ENCODE measurements at places on chromosomes 4 and X. TPM values are rescaled to one million over a fixed set of nuclear protein-coding genes. Genes with fewer than 3 reads are reported as not detected.

DNA sequence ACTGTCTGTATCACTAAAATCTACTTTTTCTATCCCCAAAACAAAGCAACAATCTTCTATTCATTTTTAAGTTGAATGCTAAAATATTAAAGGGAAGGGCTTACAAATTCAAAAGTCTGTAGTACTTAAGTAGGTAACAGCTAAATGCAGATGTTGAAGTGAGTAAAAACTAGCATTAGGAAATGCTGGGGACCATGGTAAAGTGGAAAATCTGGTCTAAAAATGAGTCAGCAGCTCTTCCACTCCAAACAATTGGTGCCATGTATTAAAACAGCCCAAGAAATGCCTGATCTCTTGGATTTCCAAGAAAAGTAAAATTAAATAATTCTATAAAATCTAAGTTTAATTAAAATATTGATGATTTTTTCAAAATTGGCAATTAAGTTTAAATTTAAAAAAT is 73.3 kb upstream of the PPP3CA start:
- no peaks in the 10 kb centered on the region for H3K36me3 ChIP-seq
- no peak for DNase-seq

- no peaks in the 10 kb centered on the region for H3K36me3 ChIP-seq
- H3K27ac ChIP-seq, result peak overlapping the region; percentile 79
- peak; percentile 86 for DNase-seq
- no peaks in the 10 kb centered on the region for H3K27me3 ChIP-seq
- peak overlapping the region; percentile 45 for H3K4me3 ChIP-seq
Observed at GRCh38 chrX:10110984-10111363, 45.8 kb upstream of the CLCN4 start.

- peak within 1 kb of the TSS; percentile 89 for H3K27ac ChIP-seq
- H3K27me3 ChIP-seq, result no peaks in the 10 kb centered on the region
- DNase-seq, result peak; percentile 84
- peak within 1 kb of the TSS; percentile 80 for H3K4me3 ChIP-seq
Observed at GRCh38 chrX:56563231-56564161, at the start of gene UBQLN2. UBQLN2 (plus strand) TSS chrX:56563627; CDS start chrX:56563874, 247 bp downstream.

- H3K27ac ChIP-seq, result no peak overlapping the region
- H3K4me1 ChIP-seq, result no peaks in the 10 kb centered on the region
- H3K36me3 ChIP-seq, result peaks cover 93% of the 10 kb centered on the region
- no peak for DNase-seq
Observed at GRCh38 chr4:48546336-48546735, 56.3 kb downstream of the ZAR1 start.

Gene CXCL1
- not detected for total RNA-seq

GRCh38 chr4:156154978-156155377 is 201.3 kb upstream of the CTSO start:
- H3K36me3 ChIP-seq, result no peaks in the 10 kb centered on the region
- no peaks in the 10 kb centered on the region for H3K4me1 ChIP-seq
- no peaks in the 10 kb centered on the region for H3K27me3 ChIP-seq
- no peak overlapping the region for H3K4me3 ChIP-seq

GRCh38 chr4:143616771-143617170 is 83.7 kb downstream of the FREM3 start:
- no peaks in the 10 kb centered on the region for H3K27me3 ChIP-seq
- H3K4me1 ChIP-seq, result no peaks in the 10 kb centered on the region
- no peak overlapping the region for H3K4me3 ChIP-seq
- no peak for DNase-seq
- no peak overlapping the region for H3K27ac ChIP-seq

Gene PCDH7
- not detected for total RNA-seq

DNA sequence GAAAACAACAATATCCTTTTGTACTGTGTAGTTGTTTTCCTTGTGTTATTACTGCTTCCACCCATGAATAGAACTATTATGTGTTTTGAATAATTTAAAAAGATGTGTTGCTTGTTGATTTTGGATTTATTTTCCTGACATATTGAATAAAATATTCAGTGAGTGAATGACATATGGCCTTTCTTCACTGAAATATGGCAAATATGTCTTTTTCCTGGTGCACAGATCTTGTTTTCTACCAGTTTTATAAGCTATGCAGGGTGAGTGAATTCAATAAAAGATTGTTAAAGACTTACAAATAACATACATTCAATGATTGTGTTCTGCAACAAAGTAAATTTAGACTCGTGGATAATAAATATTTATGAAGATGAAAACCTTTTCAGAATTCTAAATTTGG is 1216.3 kb upstream of the ADGRL3 start:
- H3K4me3 ChIP-seq, result no peak overlapping the region
- H3K4me1 ChIP-seq, result no peaks in the 10 kb centered on the region
- no peak for DNase-seq
- no peaks in the 10 kb centered on the region for H3K27me3 ChIP-seq

GRCh38 chr4:149980941-149981340 is 97.3 kb upstream of the DCLK2 start:
- no peaks in the 10 kb centered on the region for H3K27me3 ChIP-seq
- no peaks in the 10 kb centered on the region for H3K36me3 ChIP-seq
- no peak overlapping the region for H3K27ac ChIP-seq

- no peak overlapping the region for H3K27ac ChIP-seq
- no peak overlapping the region for H3K4me3 ChIP-seq
- no peaks in the 10 kb centered on the region for H3K36me3 ChIP-seq
- peaks cover 2% of the 10 kb centered on the region for H3K27me3 ChIP-seq
- DNase-seq, result no peak
- no peaks in the 10 kb centered on the region for H3K4me1 ChIP-seq
Observed at GRCh38 chr4:154478128-154478527, 13.5 kb downstream of the DCHS2 start.

- H3K27ac ChIP-seq, result no peak overlapping the region
- no peak for DNase-seq
- H3K4me3 ChIP-seq, result no peak overlapping the region
- no peaks in the 10 kb centered on the region for H3K36me3 ChIP-seq
- no peaks in the 10 kb centered on the region for H3K27me3 ChIP-seq
Observed at GRCh38 chr4:152559641-152560040, 23.7 kb upstream of the FBXW7 start.

DNA sequence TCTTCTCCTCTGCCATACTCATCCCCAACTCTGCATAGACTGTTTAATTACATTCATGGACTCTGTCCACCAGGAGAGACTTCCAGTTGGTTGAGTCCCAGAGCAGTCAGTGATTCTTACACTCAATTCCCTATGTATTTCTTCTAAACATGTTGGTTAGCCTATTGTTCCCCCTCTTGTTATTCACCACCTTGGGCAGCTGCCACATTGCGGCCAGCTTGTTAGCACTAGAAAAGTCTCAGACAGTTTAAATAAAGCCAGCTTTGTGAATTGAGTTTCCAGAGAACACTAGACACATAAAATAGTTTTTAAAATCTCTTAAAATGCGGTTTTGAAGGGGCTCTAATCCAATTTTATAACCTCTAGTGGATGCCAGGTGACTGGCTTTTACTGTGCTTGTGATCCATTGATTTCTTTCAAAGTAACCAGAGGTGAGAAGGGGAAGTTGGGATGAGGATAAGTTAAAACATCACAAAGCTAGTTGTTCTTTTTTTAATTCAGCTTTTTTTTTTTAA is 827.7 kb downstream of the FSTL5 start:
- no peaks in the 10 kb centered on the region for H3K27me3 ChIP-seq
- H3K27ac ChIP-seq, result no peak overlapping the region
- H3K4me3 ChIP-seq, result no peak overlapping the region
- H3K4me1 ChIP-seq, result no peaks in the 10 kb centered on the region

DNA sequence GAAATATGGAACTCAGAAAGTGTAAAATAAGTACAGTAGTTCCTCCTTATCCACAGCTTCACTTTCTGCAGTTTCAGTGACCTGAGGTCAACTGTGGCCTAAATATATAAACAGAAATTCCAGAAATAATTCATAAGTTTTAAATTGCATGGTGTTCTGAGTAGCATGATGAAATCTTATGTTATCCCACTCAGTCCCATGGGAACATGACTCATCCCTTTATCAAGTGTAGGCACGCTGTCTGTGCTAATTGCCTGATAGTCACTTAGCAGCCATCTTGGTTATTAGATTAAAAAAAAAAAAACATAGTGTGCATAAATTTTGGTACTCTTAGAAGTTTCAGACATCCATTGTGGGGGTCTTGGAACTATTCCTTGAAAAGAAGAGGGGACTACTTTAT is 983.4 kb upstream of the ADGRL3 start:
- no peaks in the 10 kb centered on the region for H3K36me3 ChIP-seq
- H3K27me3 ChIP-seq, result no peaks in the 10 kb centered on the region
- no peak overlapping the region for H3K27ac ChIP-seq
- H3K4me3 ChIP-seq, result no peak overlapping the region

Gene P2RY10
- 85.3 TPM for total RNA-seq

Gene CITED1
- 0.52 TPM for total RNA-seq

Data from CD4-positive, alpha-beta T cell (primary cell).